ENCODE measurements at places on chromosomes 6 and 20.

GRCh38 chr6:103000688-103001087 is 1607.2 kb downstream of the GRIK2 start:
- no peak for DNase-seq

DNA sequence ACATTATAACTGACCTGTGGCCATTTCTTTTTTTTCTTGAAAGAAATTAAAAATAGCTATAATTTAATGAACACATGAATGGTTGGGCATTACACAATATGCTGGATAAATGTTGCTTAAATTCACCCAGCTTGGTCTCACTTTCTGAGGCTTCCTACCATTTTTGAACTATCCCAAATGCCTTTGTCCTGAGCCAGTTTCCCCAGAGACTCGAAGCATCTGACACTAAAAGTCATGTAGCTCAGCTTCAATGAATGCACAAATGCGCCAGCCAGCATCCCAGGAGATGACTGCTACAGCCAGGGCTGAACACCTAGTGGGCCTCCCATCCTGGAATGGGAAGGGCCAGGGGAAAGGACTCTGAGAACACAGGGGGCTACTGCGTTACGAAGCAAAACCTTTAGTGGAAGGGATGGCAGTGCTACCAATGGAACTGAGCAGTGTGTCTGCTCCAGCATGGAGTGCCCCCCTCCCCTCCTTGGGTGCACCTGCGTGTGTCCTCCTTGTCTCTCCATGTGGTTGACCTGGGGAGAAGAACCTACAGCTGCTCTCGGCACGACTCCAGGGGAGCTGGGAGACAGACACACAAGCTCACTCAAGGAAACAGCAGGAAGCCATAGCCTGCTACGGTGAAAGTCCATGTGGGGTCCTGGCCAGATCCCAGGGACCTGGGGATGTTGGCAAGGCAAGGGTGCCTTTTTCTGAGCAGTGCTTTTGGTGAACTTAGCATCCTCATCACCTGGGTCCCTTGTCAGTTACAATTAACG is 60.9 kb downstream of the IRF4 start:
- DNase-seq, result no peak

DNA sequence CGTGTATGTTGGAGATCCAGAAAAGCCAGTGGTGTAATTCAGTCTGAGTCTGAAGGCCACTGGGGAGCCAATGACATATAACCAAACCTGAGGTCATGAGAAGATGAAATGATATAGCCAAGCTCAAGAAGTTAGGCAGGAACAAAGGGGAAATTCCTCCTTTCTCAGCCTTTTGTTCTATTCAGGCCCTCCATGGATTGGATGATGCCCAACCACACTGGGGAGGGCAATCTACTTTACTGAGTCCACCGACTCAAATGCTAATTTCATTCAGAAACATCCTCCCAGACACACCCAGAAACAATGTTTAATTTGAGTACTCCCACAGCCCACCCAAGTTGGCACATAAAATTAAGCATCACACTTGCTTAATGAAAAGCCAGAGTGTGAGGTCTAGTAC is 183.6 kb downstream of the GJA1 start:
- no peak for DNase-seq

DNA sequence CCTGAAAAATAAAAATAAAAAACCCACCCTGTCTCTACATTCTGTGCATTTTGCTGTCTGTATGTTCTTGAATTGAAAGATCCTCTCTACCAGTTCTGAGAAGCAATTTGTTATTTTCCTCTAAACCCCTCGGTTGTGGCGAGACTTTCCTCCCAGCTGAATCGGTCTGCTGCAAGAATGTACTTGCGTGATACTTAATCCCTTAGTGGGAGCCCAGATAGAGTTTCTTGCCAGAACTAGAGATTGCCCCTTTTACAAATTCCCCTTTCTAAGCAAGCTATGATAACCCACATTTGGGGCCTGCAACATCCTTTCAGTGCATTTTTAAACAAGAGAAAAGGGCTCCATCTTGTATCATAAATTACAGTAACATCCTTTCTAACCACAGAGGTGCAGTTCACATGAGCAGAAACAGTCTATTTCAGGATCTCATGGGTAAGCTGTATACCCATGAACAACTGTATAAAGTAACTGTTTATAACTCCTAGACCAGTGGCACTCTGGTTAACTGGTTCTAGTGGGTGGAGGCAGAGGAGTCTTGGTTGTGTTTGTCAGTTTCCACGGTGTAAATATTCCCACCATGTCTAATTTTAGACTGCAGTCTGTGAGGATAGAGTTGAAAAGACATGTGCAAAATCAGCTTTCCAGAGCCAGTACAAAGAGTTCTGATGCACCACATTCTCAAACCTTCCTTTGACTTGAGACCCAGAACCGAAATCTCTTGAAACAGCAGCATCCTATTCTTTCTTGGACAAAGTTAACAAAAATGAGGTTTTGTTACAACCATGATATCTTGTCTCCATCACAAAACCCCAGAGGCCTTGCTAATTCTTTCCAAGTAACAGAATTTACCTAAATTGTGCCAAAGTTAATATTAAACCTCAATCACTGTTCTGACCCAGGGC is 113.1 kb upstream of the ZNF217 start:
- DNase-seq, result no peak

DNA sequence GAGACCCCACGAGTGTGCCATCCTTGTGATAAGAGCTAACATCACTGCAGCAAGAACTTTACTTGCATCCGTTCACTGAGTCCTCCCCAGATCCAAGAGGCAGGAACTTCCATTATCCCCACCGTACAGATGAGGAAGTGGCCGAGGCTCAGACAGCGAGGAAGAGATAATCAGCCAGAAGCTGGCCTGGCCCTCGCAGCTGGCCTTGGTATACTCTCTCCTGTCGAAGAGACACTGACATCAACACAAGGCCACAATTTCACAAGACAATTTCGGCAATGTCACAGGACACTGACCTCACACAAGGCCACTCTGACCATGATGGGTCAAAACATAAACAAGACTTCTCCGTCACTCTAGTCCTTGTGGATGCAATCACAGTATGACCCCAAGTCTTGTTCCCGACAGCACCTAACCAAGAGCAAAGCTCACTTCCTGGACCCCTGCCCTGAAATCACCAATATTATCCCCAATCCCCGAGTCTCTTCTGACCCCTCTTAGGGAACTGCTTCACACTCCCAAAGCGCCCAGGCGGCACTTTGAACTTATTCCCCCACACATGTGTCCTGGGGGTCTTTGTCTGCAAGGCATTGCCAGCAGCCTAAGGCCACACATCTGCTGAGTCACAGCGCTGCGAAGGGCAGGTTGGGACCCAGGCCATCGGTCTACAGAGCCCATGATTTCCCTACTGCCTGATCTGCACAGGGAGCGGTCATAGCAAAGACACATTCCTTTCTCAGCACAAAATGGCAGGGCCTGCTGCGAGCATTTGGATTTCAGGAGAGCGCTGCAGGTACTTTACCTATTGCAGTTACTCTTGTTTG is 14.8 kb upstream of the VAPB start:
- DNase-seq, result no peak

- no peak for DNase-seq
Observed at GRCh38 chr6:55266896-55267295, 60.4 kb upstream of the GFRAL start.
